ENCODE measurements at places on chromosomes 1 and 21.

DNA sequence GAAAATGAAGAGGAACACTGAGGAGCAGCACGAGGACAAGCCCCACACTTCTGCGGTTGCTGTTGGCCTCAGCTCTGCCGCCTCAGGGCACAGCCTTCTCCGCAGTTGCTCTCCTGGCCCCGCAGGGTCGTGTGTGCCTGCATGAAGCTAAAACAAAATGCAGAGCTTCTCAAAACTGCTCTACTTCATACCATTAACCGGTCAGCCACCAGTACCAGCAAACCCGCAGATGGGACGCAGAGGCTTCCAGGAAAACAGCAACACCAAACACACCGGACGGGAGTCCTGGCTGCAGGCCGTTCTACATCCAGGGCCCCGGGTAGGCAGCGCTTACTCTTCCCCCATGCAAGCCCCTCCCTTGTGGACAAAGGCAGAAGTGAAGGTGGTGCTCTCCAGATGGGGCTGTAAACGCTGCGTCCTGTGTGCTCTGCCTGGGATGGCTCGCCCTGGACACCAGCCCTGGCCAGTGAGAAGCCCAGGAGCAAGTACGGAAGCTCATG is 7.1 kb upstream of the C1orf159 start:
- DNase-seq = no peak

DNA sequence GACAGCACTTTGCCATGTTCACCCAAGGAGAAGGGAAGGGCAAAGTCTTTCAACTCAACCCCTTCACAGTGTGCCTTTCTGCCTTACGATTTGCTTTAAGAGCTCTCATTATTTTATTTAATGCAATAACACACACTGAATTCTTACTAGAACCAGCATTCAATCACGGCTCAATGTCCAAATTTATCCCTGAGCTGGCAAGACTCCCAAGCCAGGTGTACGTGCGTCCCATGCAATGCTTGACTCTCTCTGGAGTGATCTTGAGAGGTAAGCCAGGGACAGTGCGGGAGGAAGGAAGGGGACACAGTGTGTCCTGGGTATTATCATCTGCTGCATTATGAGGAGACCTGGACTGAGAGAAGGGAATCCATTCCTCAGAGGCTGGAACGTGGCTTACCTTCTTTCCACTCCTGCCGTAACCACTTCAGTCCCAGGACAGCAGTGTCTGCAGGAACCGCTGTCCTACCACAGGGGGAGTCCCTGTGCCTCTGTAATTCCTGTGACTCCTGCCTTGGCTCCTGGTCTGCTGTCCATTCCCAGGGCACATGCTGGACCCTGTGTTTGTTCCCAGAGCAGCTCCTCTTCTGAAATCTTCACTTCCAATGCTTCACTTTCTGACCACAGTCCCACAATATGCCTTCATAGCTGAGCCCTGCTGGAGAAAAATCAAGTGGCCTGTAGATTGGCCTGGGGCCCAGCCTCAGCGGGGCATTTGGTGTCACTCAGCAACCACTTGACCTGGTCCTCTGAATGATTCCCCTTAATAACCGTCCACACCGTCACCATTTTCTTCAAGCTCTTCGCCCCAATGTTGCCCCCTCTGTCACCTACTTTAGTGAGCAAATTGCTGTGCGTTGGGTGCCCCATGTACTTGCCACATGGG is 28.6 kb upstream of the STUM start:
- DNase-seq = no peak

GRCh38 chr1:17520041-17520440 is 19.5 kb upstream of the ARHGEF10L start:
- DNase-seq = no peak

- DNase-seq = no peak
These were observed 28.6 kb downstream of the PTPRU start for GRCh38 chr1:29264773-29265389.

GRCh38 chr1:164586591-164586990 is 27.6 kb downstream of the PBX1 start:
- no peak for DNase-seq

GRCh38 chr1:203671047-203671446 is 44.4 kb downstream of the ATP2B4 start:
- no peak for DNase-seq

DNA sequence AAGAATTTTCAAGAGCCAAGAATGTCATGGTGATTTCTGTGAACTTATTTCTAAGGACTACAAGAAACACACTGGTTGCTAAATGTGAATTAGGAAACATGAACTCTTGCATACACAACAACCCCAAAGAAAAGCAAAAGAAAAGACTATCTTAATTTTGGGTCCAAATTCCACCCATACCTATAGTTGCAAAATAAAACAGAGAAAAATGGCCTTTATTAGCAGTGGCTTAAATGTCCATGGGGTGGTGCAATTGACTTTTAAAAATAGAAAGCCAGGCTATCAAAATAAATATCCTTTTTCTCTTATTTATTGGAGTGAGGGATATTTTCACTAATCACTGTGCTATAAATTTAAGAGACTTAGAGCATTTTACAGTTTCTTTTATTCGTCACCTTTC is 80.9 kb upstream of the DPYD start:
- DNase-seq = no peak

GRCh38 chr1:23475134-23475628 is 8.8 kb downstream of the ASAP3 start:
- DNase-seq = no peak

GRCh38 chr1:101330427-101331130 is 93.8 kb downstream of the S1PR1 start:
- no peak for DNase-seq

GRCh38 chr1:92262516-92262915 is 36.3 kb downstream of the GLMN start:
- no peak for DNase-seq

DNA sequence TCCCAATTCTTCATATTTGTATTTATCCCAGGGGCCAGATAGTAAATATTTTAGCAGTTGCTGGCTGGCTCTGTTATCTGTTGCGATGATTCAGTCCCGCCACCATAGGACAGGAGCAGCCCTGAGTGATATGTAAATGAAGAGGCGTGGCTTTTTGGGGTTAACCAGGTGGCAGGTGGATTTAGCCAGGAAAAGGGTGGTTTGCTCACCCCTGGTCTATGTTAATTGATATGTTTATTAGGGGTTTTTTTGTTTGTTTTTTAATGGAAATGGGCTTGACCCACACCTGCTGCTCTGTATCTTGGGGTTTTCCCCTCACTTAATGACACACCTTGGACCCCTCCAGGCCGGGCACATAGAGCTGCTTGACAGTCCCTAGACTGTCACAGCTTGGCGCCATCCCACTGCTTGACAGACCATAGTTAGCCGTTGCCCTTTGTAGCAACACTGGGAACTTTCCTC is 62.8 kb downstream of the PIK3CD start:
- no peak for DNase-seq

- DNase-seq = no peak
These were observed 52.9 kb upstream of the BACH1 start for GRCh38 chr21:29245863-29246262.

DNA sequence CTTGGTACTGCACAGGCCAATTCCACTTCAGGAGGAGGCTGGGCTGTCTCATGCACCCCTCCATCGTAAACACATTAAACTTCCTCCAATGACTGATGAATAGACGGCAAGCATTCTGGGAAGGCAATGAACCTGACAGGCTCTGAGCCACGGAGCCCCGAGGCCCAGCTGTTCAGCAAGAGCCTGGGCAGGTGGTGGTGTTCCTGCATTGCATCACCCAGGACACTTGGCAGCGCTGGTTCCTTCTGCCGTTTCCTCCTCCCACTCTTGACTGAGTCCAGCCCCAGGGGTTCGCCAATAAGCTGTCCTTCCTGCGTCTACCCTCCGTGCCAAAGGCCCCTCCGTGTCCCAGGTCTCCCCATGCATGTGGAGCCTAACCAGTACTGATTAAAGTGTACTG is 109.8 kb downstream of the JAK1 start:
- DNase-seq = no peak

DNA sequence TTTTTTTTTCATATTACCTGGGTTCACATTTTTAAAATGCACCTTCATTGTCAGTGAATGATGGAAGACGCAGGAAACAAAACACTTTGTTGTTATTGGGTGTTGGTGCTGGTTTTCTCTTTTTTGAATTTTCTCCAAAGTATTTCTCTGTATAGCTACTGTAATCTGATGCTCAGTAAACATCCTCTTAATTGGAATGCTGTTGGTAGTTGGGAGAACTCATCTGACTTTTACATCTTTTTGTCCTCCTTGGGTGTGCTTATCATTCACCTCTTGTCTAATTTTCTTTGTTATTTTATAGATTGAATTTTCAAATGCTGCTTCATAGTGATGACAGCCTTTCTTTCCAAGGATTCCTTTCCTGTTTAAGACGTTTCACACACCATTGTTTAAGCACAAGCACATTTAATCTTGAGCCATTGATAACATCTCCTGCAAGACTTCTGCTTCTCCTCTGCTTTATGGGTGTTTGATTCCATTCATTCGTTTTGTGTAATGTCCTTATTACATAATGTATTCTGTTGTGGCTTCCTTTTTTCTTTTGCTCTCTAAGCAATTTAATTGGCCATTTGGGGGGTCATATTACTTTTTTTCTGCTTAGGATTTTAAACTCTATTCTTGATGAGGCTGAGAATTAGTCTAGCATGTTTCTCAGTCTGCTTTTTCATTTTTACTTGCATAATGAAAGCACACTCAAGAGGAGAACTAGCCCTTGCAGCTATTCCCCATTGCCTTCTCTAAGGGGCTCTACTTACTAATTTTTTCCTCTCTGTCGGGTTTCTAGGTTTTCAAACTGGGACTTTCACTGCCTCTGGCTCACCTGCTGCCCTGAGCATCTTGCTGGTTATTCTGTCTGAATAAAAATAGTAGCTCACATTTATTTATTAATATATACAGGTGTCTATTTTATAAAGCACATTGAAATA is 42.0 kb upstream of the CD34 start:
- DNase-seq = no peak

- no peak for DNase-seq
These were observed 31.7 kb upstream of the AGO1 start for GRCh38 chr1:35851132-35851869.

DNA sequence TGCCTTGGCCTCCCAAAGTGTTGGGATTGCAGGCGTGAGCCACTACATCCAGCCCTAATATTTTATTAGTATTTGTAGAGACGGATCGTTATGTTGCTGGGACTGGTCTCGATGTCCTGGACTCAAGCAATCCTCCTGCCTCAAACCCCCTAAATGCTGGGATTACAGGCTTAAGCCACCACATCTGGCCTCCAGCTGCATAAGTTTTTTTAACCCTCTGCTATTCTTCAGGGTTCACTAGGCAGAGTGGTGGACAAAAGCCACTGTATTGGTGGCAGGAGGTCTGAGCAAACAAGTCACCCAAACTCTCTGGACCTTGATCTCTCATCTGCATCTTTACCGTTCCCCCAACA is 10.1 kb upstream of the CLIC4 start:
- DNase-seq = no peak

- no peak for DNase-seq
These were observed 46.8 kb downstream of the SAMSN1 start for GRCh38 chr21:14499316-14499715.

- DNase-seq = no peak
These were observed 1260.1 kb upstream of the ADGRL2 start for GRCh38 chr1:80540596-80540995.

DNA sequence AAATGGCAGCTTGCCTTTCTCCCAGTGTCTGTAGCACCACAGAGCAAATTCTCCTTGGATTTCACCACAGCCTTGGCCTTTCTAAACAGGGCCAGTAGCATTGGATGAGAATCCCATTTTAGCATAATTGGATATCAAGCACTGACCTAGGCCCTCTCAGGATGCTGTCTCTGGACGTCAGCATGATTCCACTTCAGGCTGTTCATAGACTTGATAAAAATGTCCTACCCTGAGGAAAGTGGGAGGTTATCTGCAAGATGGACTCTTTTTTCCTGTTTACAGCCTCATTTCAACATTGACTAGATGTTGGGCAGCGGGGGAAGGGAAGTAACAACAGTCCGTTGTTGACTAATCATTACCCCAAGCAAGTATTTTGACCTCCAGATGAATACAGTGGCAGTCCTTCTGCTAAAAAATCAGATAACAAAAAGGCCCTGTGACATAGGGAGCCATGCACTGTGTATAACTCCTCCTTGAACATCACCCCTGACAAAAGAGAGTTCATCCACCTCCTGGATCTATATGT is 5.2 kb downstream of the NPL start:
- DNase-seq = no peak

DNA sequence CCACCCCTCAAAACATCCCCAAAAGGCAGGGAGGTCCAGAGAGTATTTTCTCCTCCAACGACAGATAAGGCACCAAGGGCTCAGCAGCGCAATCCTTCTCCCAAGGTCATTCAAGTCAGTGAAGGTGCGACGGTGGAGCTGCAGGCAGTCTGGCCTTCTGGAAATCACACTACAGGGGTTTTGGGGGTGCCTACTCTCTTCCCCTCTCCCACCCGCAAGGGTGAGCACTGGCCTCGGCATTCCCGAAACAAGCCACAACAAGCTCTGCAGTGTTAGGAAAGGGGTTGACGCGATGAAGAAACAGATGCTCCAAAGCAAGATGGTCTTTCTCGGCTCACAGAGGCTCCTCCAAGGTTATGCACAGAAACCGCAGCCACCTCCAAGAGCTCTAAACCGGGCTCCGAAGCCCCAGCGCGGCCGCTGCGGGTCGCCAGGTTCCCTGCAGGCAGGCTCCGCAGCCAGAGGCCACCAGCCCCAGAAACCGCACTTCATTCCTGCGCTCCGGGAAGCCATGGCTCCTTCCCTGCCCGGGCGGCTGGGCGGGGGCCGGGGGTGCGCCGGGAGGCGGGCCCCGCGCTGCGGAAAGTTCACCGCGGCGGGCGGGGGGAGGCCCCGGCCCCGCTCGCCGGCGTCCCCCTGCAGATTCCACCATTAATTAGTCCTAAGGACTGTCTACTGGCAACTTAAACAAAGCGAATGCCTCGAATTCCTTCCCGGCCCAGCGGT is 1.1 kb downstream of the LUZP1 start:
- DNase-seq = no peak

DNA sequence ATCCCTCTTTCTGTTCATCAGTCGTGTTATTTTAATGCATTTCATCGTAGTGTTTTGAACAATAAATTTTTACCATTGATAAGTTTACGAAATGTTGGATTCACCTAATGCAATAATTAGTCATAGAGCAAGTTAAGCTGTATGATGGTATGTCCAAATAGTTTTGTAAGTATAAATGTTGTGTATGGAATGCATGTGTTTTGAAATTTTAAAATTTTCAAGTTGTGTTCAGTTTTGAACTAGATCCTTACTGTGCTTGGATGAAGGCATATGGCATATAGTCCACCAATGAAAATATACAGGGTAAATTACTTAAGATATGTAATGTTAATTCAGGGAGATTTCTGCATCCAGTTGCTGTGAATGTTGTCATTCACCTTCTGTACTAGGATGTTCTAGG is 2.3 kb downstream of the ZMYM4 start:
- DNase-seq = no peak

DNA sequence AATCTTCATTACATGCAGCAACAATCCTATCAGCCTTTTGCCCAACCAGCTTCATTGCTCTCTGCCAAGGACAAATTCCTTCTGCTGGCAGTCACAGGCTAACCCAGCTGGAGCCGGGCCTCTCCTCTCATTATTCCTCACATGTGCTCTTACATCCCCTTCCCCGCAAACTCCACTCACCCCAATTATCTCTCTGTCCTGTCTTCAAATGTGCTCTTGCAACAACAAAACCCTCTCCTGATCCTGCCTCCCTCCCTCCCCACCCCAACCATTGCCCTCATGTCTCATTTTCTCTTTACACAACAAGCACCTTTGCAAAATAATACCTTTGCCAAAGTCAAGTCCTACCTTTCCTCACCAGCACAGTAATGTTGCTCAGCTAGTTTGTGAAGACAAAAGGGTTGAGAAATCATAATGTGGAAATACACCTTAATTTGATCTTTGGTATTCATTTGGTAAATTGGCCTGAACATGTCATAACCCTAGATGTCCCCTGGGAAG is 36.0 kb upstream of the DHCR24 start:
- DNase-seq = no peak

- no peak for DNase-seq
These were observed 3.6 kb upstream of the PRRX1 start for GRCh38 chr1:170660281-170660713.
